ENCODE measurements at places on chromosomes 12 and 14.

GRCh38 chr12:120903412-120904196, 554 bp downstream of the SPPL3 start:
- DNase-seq = peak; percentile 53

- no peak for DNase-seq
Observed at GRCh38 chr12:122949405-122949804, 16.9 kb downstream of the ABCB9 start.

DNA sequence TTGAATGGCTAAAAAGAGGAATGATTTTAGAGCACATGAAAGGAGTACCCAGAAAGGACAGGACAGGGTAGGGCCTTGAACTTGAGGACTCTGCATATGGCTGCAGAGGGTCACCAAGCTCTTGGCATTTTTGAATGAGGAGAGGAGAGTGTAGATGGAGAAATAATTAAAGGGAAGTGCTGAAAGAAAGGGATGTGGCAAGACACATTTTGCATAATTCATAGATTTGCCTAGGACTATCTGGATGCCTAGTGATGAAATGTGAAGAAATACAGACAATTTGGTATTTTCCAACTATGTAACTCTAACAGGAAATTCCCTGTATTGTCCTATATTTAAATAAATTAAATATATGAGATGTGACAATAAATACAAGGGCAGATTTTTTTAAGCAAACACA, 27.5 kb upstream of the MDM1 start:
- DNase-seq = no peak

- no peak for DNase-seq
Observed at GRCh38 chr14:54480830-54481562, 7.8 kb downstream of the GMFB start.

DNA sequence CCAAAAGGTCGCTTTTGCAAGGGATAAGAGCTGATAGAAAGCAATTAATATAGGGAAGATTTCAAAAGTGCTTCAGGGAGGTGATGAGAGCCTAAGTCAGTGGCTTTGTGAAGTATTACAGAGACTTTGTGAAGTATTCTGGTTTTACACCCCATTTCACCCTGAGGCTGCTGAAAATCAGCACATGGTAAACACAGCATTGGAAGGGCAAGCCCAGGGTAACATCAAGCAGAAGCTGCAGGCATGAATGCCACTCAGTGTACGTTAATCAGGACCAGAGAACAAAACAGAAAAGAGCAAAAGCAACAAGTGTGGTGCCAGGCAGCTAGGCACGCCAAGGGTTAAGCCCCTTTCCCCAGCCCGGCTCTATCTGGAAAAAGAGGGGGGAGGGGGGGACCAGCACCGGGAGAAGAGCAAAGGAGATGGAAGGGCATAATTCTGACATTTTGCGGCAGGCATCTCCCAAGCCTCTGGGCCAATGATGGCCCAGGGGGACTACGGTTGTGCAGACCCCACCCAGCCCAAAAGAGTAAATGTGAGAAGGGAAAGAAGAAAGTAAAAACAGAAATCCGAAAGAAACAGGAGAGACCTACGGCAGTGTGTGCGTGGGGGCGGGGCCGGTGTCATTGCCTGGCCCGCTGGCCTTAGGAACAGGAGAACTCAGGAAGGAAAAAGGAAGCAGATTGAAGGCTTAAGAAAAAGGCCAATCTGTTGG, 58.9 kb downstream of the DHRS2 start:
- no peak for DNase-seq

DNA sequence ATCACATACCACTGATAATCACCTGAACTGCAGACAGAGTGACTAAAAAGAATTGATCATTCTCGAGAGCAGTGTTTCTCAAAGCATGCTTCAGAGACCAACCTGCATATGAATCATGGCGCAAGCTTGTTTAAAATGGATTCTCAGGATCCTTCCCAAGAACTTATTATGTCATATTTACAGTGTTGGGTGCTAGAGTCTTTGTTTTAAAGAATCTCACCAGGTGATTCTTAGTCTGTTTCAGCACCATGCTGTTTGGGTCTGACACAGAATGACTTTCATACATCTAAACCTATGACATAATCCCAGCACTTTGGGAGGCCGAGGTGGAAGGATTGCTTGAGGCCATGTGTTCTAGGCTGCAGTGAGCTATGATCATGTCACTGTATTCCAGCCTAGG, 31.3 kb upstream of the SSPN start:
- no peak for DNase-seq

DNA sequence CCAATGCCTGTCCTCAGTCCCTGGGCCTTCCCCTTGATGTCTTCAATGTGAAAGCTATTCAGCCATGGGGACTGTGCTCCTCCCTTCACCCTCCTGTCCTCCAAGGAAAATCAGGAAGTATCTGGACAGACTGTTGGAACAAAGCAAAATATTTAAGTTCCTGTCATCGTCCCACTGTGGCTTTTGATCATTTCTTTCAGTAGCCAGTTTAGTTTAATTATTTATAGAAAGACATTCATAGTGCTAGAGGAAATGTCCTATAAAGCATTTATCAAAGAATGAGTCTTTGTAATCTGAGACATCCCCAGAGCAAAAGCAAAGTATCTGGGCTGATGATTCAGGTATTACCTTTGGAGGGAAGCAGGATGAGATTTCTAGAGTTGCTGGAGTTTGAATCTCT, 254.1 kb downstream of the NRXN3 start:
- DNase-seq = no peak

GRCh38 chr14:64611358-64612020, 61.7 kb downstream of the PPP1R36 start:
- DNase-seq = no peak

DNA sequence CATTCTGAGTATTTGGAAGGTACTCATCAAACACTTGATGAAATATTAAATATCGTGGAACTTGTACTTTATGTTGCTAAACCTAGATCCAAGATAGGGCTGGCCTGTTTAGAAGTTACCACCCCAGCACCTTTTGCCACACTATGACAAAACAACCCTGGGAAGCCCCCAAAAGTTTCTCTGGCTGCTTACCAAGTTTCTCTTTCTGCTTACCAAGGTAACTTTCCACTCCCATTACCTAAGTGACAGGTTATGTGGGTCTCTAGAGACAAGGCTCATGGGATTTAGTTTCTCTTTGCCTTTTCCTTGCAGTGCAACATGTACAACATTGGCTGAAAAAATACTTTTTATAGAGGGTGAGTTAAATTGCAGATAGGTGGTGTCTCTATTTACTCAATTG, 28.9 kb upstream of the PPM1A start:
- DNase-seq = no peak

DNA sequence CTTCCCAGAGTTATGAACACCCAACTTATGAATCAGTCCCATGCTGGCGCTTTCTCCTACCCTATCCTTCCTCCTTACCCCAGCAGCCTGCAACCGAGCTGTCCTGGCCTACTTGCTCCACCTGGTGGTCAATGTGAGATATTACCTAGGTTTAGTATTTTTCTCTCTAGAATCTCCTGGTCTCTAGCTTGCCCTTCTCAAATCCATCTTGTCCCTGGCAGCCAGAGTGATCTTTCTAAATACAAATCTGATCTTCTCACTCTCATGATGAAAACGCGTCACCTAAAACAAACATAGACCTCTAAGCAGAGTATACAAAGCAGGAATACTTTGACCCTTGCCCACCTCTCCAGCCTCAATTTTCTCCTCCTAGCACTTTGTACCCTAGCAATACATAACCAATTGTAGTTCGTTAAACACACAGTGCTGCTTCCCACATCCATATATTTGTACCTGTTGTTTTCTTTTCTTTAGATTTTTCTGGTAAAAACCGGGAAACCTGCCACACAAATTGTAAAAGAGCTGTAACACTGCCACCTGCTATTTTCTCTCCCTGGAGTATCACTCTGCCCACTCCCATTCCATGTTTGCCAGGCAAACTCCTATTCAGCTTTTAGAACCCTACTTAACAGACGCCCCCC, 20.0 kb upstream of the TCP11L2 start:
- DNase-seq = peak; percentile 18

DNA sequence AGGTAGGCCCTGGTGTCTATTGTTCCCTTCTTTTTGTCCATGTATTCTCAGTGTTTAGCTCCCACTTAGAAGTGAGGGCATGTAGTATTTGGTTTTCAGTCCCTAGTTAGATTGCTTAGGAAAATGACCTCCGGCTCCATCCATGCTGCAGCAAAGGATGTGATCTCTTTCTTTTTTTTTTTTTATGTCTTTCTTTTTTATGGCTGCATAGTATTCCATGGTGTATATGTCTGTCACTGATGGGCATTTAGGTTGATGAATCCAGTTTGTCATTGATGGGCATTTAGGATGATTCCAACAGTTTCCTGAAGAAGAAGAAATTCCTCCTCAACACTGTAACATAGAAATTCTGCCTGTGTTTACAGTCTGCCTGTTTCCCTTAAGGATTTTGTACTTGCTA, 231.1 kb downstream of the CCDC91 start:
- no peak for DNase-seq

DNA sequence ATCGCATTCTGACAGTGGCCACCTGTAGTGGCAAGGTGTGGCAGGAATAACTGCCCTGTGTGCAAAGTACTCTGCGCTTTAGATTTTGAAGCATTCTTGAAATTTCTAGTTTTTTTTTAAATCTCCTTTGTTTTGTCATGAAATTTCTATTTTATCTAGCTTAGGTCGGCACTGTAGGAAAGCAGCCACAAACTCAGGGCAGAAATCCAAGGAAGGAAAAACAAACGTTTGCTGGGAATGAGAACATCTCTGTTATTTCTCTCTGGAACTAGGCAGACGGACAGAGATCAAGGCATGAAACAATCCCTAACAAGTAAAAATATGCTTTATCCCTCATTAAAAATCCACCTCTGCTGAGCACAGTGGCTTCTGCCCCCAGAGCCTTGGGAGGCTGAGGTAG, 1.3 kb upstream of the NR2C1 start:
- no peak for DNase-seq

GRCh38 chr12:53530061-53530460, 22.8 kb upstream of the NPFF start:
- DNase-seq = no peak

DNA sequence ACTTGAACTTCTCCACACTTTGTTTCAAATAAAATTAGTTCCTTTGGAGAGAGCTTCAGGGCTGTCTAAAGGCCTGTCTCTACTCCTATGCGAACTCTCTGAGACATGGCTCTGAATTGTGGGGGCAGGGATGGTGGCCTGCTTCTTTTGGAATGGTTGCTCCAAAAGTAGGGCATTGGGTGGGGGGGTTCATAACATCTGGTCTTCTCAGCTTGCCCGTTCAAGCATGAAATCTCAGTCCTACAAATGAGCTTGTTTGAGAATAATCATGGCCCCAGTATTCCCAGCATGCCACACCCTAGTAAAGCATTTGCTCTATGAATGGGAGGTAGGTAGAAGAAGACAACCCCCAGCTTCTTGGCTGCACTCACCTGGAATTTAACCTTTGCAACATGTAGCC, 6.7 kb downstream of the GPR135 start:
- DNase-seq = no peak

DNA sequence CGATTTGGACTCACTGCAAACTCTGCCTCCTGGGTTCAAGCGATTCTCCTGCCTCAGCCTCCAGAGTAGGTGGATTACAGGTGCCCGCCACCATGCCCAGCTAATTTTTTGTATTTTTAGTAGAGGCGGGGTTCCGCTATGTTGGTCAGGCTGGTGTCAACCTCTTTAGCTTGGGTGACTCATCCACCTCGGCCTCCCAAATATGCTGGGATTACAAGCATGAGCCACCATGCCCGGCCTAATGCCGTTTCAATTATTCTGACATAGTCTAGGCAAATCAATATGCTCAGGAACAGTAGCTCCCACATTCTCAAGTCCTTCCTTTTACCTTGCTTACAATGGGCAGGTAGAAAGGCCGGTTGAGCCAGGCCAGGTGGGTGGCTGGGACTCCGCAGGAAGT, 82.0 kb upstream of the EEA1 start:
- no peak for DNase-seq
